ENCODE measurements at places on chromosomes 11 and 22.

DNA sequence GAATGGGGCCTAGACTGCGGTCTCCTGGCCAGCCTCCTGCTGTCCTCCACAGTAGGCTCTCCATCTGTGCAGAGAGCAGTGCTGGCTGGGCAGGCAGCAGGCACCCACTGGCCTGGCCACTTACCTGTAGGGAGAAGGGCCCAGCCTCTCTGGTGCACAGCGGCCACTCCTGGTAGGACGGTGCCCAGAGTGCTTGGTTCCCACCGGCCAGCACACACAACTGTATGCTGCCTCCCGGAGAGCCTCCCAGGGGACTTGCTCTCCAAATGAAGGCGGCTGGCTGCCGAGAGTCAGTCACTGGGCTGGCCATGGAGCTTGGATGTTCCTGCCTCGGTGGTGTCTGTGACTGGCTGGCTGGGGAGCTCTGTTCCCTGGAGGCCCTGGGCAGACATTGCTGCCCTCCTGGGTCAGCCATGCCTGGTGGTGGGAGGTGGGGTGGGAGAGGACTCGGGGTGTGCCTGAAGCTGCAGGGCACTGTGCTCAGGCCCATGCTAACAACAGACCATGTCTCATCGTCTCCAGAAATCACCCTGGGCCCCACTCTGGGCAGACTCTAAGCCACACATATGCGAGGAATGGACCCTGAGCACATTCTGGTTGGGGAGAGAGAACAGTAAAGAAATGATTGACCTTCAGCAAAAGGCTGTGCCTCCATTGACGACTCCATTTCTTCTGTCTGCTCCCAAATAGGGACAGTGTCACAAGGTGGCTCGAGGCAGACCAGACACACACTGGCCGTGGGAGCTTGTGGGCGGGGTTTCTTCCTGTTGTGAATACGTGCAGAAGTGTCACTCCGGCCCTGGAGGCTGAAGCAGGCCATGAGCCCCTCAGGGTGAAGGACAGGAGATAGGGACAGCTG lies 350.8 kb downstream of the TBC1D22A start:
- no peak for DNase-seq

DNA sequence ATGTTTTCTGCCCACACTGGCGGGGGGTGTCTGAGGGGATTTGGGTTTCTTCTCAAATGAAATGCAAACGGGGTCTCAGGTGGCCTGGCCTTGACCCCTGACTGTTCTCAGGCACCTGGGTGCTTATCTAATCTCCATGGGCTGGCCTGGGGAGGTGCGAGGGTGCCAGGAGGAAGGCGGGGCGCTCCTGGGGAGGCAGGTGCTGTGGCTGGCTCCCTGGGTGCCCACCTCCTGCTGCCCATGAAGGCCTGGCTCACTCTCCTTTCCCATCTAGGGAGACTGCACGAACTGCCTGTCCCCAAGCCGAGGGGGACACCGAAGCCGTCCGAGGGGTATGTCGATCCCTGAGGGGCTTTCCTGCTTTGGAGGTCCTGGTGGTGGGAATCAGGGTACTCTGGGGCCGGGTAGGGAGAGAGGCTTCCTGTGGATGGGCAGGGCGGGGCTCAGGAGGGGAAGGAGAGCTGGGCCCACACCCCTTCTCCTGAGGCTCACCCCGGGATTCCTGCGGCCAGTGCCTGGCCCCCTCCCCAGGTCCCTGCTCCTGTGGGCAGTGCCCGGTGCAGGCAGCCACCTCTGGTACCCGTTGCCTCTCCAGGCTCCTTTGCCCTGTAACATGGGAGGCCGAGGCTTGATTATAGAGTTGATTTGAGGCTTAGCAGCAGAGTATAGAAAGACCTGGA lies 18.4 kb downstream of the MICALL1 start:
- no peak for DNase-seq

DNA sequence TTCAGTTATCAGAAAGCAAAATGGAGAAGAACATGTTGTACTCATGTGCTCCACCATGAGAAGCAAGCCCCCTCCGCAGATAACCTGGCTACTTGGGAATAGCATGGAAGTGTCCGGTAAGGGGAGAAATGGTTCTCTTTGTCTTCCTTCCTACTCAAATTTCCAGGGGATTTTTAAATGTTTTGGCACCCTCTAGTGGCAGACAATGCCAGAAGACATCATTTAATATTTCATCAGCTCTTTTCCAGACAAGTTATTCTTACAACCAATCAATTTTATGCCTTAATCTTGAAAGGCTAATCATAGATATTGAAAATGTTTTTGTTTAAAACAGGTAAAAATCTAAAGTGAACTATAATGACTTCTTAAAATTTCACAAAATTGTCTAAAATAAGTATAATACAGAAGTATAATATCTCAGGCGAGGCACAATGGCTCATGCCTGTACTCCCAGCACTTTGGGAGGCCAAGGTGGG lies 15.7 kb downstream of the CRTAM start:
- DNase-seq: peak; percentile 72

DNA sequence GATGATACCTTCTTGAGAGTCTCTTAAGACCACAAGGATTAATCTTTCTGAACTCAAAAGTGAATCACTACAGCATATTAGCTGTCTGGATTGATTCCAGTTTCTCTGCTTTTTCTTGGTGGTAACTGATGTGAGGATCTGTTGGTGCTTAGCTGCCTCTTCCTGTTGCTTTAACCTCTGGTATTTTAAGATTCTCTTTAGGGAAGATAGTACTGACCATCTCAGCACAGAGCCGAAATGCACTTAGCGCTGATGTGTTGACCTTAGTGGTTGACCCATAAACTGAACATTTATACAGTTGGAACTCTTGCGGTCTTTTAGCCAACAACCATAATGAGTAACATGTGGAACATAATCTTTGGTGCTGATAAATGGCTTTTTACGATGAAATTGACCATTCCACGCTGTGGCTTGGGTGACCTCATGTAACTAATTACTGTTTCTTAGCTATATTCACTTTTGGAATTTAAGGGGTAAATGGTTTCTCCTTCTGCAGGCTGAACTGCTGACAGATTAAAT lies 33.7 kb downstream of the APLP2 start:
- DNase-seq: no peak

- no peak for DNase-seq
These were observed 7.7 kb upstream of the QSER1 start for GRCh38 chr11:32884770-32885384.

GRCh38 chr22:20654343-20655208 lies 119.3 kb upstream of the SERPIND1 start:
- no peak for DNase-seq

DNA sequence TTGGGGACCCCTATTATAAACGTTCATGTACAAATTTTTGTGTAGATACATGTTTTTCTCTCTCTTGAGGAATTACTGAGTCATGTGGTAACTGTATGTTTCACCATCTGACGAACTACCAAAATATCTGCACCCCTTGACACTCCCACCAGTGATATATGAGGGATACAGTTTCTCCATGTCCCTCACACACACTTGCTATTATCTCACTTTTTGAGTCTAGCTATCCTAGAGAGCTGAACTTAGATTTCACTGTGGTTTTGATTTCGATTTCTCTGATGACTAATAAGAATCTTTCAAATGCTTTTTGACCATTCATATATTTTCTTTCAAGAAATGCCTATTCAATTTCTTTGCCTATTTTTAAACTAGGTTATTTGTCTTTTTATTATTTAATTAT lies 200.2 kb downstream of the PGR start:
- no peak for DNase-seq

- DNase-seq: no peak
These were observed 87.6 kb upstream of the APOA1 start for GRCh38 chr11:116925050-116925449.

GRCh38 chr11:73453562-73453961 lies 77.4 kb downstream of the RELT start:
- DNase-seq: no peak

DNA sequence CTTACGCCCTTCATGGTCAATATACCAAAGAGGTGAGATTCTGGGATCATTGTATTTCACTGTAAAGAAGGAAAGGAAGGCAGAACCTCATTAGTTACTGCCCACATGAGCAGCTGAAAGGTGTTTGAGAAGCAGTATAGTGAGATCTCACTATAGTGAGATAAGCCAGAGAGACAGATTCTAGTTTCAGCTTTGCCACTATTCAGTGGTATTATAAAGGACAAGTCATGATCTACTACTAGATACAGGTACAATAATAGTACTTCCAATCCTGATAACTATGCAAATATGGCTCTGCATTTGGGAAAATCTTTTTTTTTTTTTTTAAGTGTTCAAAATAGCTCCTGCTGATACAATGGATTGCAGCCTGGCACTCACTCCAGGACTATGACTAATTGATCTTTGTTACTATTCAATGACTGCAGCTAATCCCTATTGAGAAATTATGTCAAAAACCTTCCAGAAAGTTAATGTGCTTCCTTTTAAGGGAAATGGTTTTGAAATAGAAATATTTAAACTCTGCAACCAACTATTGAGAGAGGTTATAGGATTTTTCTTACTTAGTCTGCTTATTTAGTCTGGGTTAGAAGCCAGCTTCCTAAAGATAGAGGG lies 8.3 kb upstream of the DLAT start:
- peak; percentile 24 for DNase-seq

- no peak for DNase-seq
These were observed 862.0 kb downstream of the TBC1D22A start for GRCh38 chr22:47624252-47625012.

DNA sequence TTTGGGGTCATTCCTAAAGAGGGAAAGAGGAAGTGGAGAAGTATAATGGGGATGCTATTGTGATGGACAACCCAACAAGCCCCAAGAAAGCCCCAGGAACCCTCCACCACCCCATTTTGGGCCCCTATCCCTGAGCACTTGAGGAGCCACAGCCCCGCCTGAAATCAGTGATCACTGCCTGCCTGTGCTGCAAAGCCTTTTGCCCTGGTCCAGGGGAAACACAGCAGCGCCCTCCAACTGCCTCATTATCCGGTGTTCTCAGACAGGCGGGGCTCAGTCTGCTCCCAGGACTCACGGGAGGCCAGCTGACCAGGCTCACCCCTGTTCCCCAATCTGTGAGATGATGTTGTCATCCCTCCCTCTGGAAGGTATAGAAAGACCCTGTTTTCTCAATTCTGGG lies 44.7 kb upstream of the TTC12 start:
- DNase-seq: no peak

- no peak for DNase-seq
These were observed 14.4 kb downstream of the OAF start for GRCh38 chr11:120224972-120225909.

GRCh38 chr11:9956483-9956882 lies 292.6 kb downstream of the SWAP70 start:
- no peak for DNase-seq

DNA sequence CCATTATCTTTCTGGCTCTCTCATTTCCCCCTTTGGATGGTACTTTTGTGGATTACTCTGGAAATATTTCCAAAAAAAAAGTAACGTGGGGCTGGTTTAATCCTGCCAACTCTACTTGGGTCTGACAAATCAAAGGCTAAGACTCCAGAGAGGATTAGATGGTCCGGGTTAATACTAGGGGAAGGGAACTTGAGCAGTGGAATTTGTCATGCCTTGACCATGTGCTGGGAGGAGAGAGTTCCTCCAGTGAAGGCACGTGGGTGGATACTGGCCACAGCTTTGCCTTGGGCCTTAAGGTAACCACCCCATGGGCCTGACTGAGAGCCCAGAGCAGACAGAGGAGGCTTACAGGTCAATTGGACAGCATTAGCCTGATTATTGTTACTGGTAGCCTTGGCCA lies 120.3 kb downstream of the NAV2 start:
- no peak for DNase-seq

GRCh38 chr11:28529540-28530410 lies 421.6 kb downstream of the METTL15 start:
- no peak for DNase-seq

GRCh38 chr11:73271936-73272679 lies at the start of gene P2RY6:
Gene P2RY6, plus strand, starts transcription at chr11:73272338. Its CDS starts 24,181 bp downstream, at chr11:73296519.
- DNase-seq: peak; percentile 58

DNA sequence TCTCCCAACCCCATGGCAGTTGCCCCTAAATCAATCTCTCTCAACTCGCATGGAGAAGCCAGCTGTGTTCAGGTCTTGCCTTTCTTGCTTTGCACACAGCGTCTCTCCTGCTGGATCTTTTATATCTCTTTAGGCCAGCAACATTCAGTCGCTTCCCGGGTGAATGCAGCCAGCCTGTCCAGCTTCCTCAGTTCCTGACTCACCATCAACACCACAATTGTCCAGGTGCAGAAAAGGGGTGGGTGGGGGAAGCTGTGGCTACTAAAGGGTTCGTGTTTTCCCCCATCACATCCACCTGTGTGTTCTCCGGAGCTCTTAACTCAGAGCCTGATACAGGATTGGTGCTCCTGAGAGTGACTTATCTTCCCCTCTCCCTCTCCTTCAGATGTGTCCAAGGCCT lies 116.5 kb downstream of the HIPK3 start:
- DNase-seq: no peak

GRCh38 chr22:36123673-36124630 lies 36.6 kb downstream of the APOL3 start:
- peak; percentile 96 for DNase-seq

GRCh38 chr11:37371346-37371970 lies 773.4 kb upstream of the RAG2 start:
- DNase-seq: no peak

GRCh38 chr22:47687346-47687655 lies 924.9 kb downstream of the TBC1D22A start:
- DNase-seq: no peak

DNA sequence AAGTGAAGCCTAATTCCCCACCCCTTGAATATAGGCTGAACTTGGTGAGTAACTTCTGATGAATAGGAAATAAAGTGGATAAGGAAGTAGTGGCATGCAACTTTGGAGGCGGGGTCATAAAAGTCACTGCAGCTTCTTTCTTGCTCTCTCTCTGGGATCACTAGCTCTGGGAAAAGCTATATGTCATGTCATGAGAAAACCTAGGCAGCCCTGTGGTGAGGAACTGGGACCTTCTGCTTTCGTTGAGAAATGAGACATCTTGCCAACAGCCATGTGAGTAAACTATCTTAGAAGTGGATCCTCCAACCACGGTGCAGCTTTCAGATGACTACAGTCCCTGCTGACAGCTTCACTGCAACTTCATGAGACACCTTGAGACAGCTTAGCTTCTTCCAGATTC lies 15.7 kb downstream of the ZNF214 start:
- DNase-seq: peak; percentile 21

DNA sequence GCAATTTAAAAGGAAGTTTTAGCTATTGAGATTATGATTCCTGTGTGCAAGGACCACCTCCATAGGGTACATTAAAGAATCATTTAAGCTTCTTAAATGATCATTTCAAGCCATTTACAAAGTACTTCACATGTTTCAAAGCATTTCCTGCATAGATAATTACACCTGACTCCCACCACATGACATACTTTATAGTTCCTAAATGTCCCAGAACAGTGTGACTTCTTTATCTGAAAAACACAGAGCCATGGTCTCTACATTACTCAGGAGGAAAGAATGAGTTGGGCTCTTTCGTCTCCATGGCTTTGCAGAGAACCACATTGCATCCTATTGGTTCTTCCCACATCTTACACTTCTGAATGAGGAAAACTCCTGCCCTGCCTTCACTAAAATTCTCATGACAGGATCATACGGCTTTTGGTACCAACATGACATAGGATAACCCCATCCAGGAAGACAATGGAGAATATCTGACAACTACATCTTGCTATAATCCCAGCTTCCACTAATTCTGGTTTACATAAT lies 88.6 kb downstream of the ETS1 start:
- no peak for DNase-seq
